ENCODE measurements at places on chromosomes 7 and 10.

- no peak for ATAC-seq
These were observed 2.0 kb upstream of the SFTPA1 start for GRCh38 chr10:79608505-79609375.

GRCh38 chr7:17041324-17041723, 159.5 kb upstream of the AGR3 start:
- peak; percentile 31 for ATAC-seq

DNA sequence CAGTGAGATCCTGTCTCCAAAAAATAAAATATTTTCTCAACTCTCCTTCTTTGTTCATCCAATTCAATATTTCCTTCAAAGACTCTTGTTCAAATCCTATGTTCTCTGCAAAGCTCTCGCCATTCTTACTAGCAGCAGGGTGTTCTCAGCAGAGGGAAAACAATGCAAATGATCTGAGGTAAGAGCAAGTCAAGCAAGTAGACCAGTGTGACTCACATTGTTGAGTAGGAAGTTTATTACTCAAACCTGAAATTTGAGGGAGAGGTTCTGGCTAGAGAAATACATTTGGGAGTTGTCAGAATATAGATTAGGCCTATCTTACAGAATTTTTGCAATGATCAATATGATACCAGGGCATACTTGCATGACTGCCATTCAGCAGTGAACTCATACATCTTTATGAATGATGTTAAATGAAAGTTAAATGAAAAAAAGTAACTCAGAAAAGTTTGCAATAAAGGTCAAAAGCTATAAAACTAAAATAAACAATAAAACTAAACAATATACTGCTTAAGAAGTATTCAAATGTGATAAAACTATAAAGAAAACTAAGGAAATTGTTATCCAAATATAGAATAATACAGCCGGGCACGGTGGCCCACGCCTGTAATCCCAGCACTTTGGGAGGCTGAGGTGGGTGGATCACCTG, 5.8 kb downstream of the IDE start:
- ATAC-seq, result no peak

DNA sequence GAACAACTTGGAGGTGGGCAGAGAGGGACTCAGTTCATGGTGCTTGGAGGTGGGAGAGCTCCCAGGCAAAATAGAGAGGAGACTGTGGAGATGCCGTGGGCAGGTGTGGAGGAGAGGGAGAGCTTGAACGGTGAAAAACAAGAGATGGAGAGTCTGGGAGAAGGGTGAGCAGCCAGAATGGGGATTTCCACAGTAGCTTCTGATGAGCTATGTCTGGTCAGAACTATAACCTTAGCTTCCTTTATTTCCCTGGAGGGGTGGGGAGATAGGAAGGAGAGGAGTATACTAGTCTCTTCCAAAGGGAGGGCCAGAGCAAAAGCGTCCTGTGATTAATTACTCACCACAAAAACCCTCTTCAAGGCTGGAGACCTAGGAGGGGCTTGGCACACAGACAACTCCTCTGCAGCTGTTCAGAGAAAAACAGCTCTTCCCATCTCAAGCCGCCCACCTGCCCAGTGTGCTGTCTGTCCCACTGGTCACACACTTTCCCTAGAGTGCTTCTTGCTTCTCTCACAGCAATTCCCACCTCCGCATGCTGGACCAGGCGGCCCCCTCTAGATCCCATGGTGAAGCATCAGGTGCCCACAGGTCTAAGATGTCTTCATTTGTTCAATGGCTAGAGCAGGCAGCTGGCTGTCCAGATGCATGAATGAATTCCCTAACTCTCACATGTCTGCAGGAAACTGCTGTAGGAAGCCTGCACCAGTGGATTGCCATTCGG, 41.9 kb downstream of the TAS2R41 start:
- ATAC-seq, result no peak

DNA sequence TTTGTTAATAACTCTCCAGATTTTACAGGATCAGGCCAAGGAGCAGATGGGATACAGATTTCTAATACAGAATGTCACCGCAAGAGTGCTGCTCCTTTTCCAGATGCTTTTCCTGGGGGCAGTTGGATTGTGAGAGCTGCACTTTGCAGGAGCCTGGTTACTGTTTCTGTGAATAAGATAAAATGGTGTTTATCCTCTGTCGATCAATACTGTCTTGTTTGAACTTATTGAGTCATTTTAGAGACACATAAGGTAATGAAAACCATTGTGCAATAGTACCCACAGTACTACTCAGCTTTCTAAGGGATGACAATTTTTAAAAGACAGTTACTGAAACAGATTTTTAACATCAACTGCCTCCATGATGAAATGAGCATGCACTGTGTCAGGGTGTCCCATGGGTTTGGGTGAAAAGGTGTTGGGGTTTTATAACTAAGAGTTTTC, 2.9 kb downstream of the A1CF start:
- ATAC-seq, result no peak

DNA sequence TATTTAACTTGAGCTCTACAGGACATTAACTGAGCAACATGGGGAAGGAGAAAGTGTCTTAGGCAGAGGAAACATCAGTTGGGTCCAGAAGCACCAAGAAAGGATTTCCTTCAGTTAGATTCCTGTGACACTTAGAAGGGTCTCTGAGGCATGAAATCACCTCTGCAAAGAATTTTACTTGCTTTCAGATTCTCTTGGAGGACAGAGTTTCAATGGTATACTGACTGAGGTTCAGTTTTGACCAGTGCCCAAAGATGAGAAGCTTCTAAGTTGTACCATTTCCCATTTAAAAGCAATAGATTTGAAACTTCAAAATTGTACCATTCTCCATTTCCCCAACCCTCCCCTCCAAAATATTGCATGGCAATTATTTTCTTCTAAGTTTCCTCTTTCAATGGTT, 102.4 kb downstream of the CHCHD3 start:
- ATAC-seq, result no peak

- peak; percentile 71 for ATAC-seq
These were observed 7.1 kb upstream of the ZNF117 start for GRCh38 chr7:64997927-64998391.

GRCh38 chr10:50576245-50576815, 47.4 kb downstream of the SGMS1 start:
- no peak for ATAC-seq

DNA sequence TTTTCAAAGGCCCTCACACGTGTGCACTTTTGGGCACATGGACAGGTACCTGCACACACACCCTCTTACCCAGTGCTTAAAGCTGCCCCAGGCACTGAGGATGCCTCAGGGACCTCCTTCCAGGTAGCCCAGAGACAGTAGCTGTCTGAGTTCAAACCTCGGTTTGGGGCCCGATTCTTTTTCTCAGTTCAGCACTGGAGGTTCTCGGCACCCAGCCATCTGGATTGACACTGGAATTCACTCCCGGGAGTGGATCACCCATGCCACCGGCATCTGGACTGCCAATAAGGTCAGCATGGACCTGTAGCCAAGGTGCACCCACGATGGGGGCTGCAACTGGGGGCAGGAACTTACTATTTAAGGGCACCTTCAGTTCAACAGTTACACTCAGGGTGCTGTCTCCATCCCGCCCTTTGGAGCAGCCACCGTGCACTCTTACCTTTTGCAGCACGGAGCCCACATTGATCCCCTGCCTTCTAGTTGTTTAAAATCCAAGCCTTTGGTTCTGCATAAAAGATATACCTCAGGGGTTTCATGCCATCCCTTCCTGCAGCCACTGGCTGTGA, 17.7 kb downstream of the CPA5 start:
- ATAC-seq, result no peak

DNA sequence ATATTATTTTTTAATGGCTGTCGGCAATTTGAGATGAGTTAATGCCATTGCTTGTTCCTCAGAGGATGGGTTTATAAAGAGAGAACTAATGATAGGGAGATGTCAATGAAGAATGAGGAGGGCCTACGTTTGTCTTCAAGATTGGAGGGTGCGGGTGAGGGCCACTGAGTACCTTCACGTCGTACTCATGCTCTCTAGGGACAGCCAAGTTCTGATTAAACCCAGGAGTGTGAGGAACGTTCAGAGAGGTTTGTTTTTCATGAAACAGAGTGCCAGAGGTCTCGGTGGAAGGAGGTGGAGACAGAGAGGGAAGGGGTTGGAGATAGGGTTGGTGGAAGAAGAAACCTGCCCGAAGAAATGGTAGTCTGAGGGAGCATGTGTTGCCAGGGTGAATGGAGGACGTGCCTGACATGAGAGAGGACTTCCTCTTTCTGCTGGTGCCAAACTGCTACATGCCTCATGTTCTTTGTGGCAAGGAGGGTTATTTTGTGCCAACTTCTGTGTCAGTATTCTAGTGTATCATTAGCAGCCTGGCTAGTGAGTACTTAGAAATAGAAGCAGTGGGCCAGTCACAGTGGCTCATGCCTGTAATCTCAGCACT, 8.9 kb downstream of the DHTKD1 start:
- ATAC-seq, result no peak

- ATAC-seq, result no peak
These were observed 19.2 kb downstream of the AKR1C8 start for GRCh38 chr10:5165738-5166137.

- no peak for ATAC-seq
These were observed 71.1 kb upstream of the SDK1 start for GRCh38 chr7:3229904-3230470.

GRCh38 chr7:149459540-149460452, 1.1 kb downstream of the ZNF777 start:
- ATAC-seq, result peak; percentile 40

DNA sequence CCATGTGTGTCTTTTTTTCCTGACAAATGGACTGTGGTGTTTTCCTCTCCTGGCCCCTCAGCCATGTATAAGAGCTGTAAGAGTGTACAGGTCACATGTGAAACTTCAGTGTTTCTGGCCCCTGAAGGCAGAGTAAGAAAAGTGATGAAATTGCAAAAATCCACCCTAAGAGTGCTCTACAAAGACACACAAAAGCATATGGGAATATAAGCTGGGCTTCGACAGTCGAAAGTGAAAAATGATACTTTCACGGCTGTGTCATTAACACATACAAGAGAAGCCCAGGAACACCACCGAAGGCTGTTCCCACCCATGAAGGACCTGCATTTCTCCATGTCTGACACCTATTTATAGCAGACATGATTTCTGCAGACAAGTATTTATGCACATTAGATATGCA, 192.2 kb downstream of the PARD3 start:
- no peak for ATAC-seq

DNA sequence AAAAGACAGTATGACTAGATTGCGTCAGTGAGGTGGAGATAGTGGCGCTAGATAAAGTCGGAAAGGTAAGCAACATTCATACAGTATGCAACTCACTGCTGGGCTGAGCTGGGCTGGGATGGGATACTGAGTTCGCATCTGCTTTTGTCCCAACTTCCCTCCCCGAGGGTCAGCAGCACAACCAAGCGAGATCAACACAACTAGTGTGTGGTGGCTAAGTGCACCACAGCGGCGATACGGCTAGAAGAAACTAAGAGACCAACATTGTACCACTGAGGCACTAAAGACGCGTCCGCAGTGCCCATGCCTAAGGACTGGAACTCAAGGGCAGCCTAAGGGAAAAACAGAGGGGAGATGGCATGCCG, 467 bp downstream of the EXOSC1 start:
- peak; percentile 4 for ATAC-seq

DNA sequence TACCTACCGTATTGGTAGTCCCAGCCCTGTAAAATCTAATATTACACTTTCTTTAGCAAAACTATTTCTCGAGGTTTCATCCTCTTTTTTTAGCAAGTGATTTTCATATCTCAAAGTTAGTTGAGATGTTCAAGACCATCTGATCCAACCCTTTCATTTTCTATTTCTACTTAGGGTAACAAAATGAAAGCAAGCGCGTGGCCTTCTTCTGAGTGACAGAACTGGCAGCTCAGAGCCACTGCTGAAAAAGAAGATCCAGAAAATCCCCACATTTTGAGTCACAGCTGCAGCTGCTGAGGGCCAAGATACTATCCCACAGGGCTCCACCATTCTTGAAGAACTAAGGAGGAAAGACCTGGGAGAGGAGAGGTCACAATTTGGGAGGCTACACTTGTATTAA, 24.8 kb upstream of the ZNF800 start:
- ATAC-seq, result no peak

DNA sequence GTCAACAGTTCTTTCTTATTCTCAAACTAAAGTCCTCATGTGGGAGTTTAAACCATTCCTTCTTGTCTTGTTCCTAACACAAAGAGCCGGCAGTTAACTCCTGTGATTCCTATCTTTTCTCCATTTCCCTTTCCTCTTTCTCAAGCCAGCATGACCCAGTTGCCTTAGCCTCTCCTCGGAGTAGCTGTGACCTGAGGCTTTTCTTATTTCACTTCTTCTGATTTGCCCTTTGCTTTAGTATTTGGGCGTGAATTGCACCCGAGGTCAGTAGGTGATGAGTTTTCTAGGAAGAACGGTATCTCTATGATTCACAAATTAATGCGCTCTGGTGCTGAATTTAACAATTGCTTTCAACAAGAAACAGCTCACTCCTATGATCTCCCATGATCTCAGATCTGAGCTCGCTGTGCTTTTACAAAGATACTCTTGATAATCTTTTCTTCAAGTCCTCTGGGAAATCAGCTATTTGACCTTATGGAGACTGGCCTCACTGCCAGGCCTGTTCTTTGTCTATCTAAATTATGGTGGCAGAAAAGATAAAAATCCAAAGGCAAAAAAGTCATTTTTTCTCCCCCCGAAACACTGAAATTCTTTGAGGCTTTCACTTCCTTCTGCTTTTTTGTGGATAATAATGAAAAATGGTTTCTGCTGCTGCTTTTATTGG, 184.6 kb downstream of the JCAD start:
- no peak for ATAC-seq

GRCh38 chr7:28298870-28299518, 113.3 kb upstream of the CREB5 start:
- no peak for ATAC-seq

GRCh38 chr7:92569137-92569536, 21.1 kb downstream of the FAM133B start:
- ATAC-seq, result no peak

GRCh38 chr7:140773104-140773503, 76.6 kb downstream of the NDUFB2 start:
- no peak for ATAC-seq

DNA sequence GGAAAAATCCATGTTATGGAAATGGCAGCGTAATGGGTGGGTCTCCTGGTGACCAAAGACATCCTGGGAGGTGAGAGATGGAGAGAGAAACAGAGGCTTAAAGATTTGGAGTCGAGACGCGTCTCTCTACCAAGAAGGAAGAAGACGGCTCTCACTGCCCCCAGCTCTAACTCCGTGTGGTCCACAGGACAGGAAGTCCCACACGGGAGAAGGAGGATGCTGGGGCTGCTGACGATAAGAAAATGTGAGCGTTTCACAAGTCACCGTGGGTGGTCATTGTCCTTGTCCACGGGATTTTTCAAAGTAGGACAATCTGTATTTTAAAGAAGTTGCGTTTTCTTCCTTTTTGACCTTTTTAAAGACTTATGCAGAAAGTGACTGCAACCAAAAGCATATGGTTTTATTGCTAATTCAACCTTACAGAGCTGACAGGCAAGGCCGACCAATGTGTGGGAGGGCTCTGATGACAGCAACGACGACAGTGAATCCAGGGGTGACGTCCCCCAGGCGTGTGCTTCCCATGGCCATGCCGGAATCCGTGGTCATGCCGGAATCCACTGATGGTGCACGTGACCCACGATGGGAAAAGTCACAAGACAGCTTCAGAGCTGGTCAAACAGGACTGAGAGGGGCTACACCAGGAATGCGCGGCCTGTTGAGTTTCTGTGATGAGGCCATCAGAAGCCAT, 341.2 kb downstream of the PTPRN2 start:
- ATAC-seq, result no peak

- no peak for ATAC-seq
These were observed 1.3 kb upstream of the GET4 start for GRCh38 chr7:875051-875450.

Measured in gastroesophageal sphincter (tissue), 4 donors.